SW 1271 (cell line): ENCODE measurements at places on chromosomes 5 and 9.

DNA sequence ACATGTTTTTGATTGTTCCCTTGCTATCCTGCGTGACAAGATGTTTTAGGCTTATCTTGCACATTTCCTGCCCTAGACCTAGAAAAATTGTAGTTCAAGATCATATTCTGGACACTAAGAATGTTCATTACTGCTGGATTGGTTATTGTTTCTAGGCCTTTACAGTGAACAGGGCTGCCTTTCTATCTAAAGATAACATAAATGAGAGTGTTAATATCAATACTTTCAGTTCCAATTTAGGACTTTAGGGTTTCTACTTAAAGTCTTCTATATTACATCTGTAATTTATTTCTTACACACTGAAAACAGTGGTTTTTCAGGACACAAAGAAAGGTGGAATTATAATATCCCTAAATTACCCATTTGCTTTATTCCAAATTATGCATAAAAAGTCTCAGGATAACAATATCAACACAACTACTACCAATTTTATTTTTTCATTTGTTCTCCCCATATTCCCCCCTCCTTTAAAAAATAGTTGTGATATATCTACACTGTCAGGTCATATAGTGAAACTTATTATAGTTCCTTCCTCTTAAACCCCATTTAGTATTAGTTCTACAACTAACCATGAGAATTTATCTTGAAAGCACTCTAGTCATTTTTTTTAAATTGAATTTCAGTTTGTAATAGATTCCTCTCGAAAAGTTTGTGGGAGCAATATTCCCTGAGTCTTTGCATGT, 293.9 kb upstream of the RIOK2 start:
- DNase-seq = no peak

GRCh38 chr5:17852111-17852510, 217.9 kb downstream of the TAF11L14 start:
- DNase-seq = no peak

- peak; percentile 12 for DNase-seq
Observed at GRCh38 chr5:77145666-77146065, 58.6 kb upstream of the ZBED3 start.

DNA sequence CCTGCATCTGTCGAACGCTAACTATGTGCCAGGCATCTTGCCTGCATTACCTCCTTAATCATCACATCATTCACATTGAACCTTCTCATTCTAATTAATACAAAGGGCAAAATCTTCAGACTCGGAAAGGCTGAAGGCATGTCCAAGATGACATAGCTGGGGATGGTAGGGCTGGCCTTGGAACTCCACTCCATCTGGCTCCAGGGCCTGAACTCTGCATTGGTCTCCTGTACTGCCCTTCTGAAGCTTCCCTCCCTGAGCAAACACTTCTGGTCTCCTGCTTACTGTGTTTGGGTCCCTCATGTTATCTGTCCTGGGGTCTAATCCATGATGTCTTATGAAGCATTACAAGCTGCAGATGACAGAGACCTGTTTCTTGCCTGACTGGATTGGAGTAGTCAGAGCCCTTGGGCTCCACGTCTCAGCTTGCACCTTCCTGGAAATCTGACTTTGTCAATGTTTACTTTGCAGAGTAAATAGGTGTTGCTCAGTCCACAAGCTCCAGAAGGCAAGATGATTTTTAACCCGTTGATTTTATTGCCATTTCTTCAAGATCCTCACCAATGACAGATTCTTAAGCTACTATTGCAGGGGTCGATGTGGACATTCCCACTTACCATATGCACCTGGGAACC, 106.1 kb downstream of the GALNT10 start:
- no peak for DNase-seq

- no peak for DNase-seq
Observed at GRCh38 chr9:126690431-126691051, 76.8 kb downstream of the LMX1B start.

GRCh38 chr9:125889476-125890419, 142.6 kb downstream of the PBX3 start:
- DNase-seq = no peak
